ENCODE measurements at places on chromosomes 12 and 14.
A peak's percentile ranks its signal among the peaks of the same experiment; 100 is the strongest.

- DNase-seq = no peak
These were observed 2.9 kb upstream of the RAB35 start for GRCh38 chr12:120119271-120119973.

GRCh38 chr12:101793401-101793800 lies 37.4 kb downstream of the GNPTAB start:
- no peak for DNase-seq

- DNase-seq = no peak
These were observed 154.3 kb upstream of the CCND2 start for GRCh38 chr12:4119157-4119761.

GRCh38 chr14:67158566-67158965 lies 30.7 kb upstream of the GARIN2 start:
- DNase-seq = no peak

DNA sequence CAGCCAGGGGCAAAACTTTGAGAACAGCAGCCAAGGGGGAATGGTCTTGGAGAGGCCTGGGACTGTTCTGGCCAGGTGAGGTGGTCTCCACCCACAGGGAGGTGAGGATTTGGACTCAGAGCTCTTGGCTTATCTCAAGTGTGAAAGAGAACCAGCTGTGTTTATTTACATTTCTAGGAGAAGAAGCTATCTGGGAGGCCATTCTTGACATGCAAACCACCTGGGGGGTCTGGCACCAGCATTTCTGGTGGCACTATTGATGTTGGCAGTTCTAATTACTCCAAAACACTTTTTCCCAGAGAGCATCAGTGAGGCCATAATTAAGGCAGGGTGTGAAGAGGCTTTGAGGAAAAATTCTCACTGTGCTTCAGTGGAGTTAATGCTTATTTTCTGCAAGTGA lies 95.1 kb downstream of the CAND1 start:
- DNase-seq = no peak

DNA sequence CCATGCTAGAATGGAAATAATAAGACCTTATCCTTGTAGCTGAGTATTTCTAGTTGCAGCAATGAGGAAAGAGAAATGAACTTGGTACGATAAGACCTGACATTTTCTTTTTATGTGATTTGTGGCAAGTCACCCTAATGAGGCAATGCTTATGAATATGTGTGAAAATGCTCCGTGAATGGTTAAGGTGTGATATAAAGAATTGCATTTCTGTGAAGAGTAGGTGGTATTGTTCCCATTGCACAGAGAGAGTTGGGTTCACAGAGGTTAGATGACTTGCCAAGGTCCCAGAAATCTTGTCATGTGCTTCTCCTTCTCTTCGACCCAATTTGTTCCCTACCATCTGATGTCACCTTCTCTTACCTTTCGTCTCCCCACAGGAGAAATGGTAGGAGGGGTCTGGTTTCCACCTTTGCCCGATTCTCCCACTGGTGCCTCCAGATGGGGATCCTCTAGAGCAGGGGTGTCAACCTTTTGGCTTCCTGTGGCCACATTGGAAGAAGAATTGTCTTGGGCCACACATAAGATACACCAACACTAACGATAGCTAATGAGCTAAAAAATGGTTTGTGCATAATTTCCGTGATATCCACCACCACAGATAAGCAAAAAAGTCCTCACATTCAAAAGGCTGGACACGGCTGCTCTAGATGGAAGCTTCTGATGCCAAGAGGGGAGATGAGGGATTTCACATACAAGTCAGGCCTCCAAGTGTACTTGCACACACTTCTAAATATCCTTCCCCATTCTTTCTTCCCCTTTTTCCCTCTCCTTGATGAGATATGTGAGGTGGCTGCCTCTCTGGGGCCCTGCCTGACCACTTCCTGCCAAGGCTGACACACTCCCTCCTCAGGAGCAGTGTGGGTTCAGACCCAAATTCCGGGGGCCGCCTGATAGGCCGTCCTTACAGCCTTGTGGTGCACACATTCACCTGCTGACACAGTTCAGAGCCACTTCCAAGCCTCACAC lies 96.1 kb downstream of the PLXNC1 start:
- DNase-seq = no peak

DNA sequence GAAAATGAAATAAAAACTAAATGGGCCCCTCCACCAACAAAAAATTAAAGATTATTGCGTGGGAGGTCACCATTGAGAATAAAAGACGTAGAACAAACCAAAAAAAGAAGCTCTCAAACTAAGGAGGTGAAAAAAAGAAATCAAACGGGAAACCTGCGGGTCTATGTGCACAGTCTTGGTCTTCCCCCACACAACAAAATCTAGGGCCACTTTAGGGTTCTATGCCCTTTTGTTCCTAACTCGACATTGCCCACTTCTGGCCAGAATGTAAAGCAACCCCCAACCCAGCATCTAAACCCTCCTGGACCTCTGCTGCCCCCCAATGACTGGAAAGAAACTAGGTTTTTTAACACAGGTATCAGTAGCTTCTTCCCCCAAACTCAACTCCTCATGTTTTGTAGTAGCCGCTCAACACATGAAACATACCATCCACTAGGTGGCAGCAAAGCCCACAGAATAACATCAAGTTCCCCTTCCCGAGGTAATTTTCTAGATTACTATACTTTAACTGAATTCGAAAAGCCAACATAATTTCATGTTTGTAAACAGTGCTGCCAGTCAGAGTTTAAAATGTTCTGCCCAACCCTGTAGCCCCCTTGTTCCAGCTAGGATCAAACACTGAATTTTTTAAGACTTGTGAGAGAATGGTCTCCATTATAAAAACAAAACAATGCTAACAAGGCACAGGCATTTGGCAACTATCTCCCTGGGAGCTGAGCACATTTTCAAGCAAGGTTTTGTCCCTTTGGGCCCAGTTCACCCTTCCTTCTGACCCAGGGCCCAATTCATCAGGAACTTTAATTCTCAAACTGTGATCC lies 18.7 kb downstream of the DAD1 start:
- peak; percentile 62 for DNase-seq

GRCh38 chr14:36513012-36513420 lies 7.0 kb downstream of the NKX2-1 start:
- DNase-seq = no peak

DNA sequence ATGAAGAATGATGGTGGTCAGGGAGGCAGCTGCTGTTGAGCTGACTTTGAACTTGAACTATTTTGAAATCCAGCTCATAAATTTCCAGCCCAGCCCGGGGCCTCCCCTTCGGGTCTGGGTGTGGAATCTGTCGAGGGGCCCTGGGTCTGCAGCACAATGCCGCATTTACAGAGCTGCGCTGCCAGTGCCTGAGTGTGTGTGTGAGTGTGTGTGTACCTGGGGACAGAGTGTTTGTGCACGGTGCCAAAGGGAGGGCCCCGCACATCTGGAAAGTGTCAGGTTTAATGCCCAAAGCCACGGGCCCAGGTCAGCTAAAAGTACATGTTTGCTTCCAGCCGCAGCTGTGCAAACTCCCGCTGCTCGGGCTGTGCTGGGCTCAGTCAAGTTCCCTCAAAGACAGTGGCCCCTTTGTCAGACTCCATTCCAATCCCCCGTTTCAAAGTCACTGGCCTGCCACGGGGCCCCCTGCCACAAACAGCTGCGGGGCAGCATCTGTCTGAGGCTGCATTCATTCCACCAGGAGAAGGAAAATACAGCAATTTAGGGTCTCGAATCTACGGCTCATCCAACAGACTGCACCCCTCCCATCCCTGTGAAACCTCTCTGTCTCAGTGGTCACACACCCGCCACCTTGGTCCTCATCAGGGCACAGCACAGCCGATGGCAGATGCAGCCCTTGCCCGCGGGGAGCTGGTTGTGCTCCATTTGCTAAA lies 16.3 kb upstream of the RFLNA start:
- no peak for DNase-seq

- DNase-seq = no peak
These were observed 278.3 kb downstream of the SEC23A start for GRCh38 chr14:38824706-38825105.

DNA sequence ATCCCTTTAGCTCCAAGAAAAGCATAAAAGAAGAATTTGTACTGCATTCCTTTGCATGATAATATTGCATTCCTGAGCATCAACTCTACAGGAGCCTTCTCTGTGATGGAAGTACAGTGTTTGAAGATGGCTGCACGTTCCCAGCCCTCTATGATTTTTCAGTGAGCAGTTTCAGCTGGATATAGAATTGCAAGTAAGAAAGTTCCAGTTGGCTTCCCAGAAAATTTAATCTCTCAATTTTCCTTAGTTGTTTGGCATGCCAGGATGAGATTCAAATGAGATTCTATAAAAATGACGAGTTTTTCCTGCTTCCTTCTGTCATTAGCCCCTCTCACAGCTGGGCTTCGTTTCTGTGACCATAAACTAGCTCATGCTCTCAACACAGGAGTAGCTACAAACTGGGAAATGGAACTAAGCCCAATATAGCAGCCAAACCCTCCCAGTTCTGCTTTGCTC lies 109.9 kb downstream of the TTC8 start:
- DNase-seq = no peak

GRCh38 chr12:31105668-31106067 lies 32.0 kb downstream of the DDX11 start:
- DNase-seq = no peak

GRCh38 chr14:103223818-103224352 lies 100.6 kb downstream of the TNFAIP2 start:
- no peak for DNase-seq

DNA sequence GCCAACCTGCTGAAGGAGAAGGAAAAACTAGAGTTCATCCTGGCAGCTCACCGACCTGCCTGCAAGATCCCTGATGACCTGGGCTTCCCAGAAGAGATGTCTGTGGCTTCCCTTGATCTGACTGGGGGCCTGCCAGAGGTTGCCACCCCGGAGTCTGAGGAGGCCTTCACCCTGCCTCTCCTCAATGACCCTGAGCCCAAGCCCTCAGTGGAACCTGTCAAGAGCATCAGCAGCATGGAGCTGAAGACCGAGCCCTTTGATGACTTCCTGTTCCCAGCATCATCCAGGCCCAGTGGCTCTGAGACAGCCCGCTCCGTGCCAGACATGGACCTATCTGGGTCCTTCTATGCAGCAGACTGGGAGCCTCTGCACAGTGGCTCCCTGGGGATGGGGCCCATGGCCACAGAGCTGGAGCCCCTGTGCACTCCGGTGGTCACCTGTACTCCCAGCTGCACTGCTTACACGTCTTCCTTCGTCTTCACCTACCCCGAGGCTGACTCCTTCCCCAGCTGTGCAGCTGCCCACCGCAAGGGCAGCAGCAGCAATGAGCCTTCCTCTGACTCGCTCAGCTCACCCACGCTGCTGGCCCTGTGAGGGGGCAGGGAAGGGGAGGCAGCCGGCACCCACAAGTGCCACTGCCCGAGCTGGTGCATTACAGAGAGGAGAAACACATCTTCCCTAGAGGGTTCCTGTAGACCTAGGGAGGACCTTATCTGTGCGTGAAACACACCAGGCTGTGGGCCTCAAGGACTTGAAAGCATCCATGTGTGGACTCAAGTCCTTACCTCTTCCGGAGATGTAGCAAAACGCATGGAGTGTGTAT lies 2.4 kb downstream of the FOS start:
- no peak for DNase-seq

- DNase-seq = no peak
These were observed 145.1 kb downstream of the ACSS3 start for GRCh38 chr12:81222846-81223592.

DNA sequence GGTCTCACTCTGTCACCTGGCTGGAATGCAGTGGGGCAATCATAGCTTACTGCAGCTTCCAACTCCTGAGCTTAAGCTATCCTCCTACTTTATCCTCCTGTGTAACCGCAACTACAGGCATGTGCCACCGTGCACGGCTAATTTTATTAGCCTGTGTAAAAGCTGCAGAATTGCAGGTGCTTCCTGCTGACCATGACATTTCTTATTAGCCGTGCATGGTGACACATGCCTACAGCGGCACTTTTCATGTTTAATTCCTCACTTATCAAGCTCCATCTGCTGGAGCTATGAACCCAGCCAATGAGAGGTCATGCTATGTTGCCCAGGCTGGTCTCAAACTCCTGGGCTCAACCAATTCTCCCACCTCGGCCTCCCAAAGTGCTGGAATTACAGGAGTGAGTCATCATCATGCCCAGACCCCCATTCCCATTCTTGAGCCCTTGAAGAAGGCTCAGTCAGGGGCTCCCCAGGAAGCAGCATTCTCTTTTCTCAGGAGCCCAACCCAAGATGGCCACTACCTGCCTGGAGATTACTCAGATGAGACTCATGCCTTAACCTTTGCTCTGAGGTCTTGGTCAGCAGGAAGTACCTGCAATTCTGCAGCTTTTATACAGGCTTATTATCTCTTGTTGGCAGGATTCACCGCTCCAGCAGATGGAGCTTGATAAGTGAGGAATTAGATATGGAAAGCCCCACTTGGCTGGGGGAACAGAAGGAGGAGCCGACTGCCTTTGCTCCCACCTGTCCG lies 503.2 kb downstream of the MED13L start:
- DNase-seq = no peak

GRCh38 chr14:104149617-104150135 lies 11.3 kb downstream of the KIF26A start:
- peak; percentile 16 for DNase-seq

DNA sequence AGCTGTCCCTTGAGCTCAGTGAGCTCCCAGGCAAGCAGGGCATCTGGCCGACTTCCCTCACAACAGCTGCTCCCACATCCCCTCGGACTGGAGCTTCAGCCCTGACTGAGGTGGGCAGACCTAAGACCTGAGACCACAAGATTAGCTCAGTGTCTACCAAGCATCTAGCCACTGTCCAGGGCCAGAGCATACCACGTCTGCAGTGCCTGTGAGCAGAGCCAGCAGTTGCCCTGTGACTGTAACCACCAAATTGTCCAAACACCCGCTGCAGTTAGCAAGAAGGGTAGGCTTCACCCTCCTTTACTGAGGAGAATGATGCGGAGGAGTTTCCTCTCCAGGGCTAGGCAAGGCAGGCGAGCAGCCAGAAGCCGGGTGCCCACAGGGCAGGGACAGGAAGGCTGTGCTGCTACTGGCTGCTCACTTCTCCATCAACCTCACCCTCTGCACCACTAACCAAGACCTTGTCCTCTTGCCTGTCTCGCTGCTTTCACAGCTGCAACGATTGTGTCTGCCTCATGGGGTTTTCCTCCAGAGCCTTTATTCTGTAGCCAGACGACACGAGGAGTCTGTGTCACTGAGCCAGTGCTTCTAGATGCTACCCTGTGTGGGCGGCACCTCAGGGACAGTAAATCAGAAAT lies 53.9 kb downstream of the ANAPC7 start:
- no peak for DNase-seq

- no peak for DNase-seq
These were observed 1044.3 kb downstream of the FLRT2 start for GRCh38 chr14:86574051-86574777.

All from SW 1271 (cell line).